Activated T-cell treated with anti-CD3 and anti-CD28 coated beads for 4 hours (primary cell): ENCODE measurements at places on chromosomes 5 and 9.

DNA sequence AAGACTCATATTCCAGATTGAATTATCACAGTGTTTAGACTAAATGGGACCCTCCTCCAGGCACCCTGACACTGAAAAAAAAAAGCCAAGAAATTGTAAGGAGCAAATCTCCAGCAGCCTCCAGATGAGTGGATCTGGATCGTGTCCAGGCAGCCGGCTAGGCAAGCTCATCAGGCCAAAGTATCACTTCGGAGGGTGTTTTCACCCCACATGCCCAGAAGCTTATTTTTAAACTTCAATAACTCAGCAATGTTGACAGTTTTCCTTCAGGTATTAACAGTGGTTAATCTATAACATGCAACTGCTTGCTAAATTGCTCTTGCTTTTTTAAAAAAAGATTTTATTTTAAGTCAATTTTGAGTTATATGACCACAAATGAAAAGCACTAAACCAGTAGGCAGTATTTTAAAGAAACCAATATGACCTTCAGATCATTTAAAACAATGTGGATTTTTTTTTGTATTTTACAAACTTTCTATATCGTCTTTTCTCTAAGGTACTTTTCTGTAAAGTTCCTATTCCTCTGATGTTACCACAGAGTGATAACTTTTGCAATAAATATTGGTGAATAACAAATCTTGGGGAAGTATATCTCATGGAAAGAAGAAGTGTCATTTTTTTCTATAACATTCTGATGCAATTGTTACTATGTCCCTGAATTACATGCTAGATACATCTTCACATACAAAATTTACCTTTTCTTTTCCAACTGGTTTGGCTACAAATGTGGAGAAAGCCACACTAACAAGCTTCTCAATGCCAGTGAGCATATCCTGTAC lies 30.7 kb downstream of the ACOT12 start:
- DNase-seq = no peak

DNA sequence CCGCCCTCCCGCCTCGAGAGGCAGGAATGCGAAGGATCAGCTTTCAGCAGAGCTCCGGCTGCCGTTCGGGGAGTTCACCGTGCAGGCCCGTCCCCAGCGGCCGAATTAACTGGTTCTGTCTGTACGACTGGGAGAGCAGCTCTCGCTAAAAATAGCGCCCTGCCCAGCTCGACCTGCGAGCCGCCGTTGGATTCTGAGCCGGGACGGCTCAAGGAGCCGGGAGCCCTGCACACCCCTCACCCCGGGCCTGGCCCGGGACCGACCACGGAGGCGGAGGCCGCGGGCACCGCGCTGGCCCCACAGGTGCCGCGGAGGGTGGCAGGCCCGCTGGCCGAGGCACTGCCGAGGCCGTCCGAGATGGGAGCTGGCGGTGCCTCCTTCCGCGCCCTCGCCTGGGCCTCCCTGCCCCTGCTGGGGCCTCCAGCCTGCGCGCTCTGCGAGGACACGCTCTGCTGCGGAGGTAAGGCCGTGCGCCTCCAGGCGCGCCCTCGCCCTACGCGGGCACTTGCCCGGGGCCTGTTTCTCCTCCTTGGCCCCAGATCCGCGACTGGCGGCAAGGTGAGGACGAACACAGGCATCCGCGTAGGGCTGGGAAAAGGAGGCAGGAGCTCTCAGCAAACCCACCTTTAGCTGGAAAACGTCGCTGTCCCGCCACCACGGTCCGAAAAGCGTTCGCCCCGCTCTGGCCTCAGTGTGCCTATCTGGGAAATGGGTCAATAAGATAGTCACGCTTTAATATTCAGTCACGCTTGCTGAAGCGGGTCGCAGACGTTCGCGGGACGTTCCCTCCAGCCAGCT lies 53.1 kb upstream of the DAB2IP start:
- no peak for DNase-seq

- no peak for DNase-seq
These were observed 280.5 kb upstream of the VLDLR start for GRCh38 chr9:2341126-2341525.

- peak; percentile 25 for DNase-seq
These were observed 31.6 kb downstream of the PTGS1 start for GRCh38 chr9:122402403-122402871.

- no peak for DNase-seq
These were observed 942 bp downstream of the PHF2 start for GRCh38 chr9:93577078-93577974.

GRCh38 chr9:71858812-71859211 lies 52.2 kb downstream of the ABHD17B start:
- no peak for DNase-seq

- DNase-seq = no peak
These were observed 803 bp downstream of the GARIN3 start for GRCh38 chr5:157165261-157165660.
